ENCODE measurements at places on chromosomes 11 and 22.

- no peak for DNase-seq
Observed at GRCh38 chr22:29028468-29028867, 33.2 kb downstream of the C22orf31 start.

- DNase-seq, result no peak
Observed at GRCh38 chr22:23527971-23528740, 51.9 kb downstream of the IGLL1 start.

GRCh38 chr11:125275905-125276618, 111.5 kb downstream of the PKNOX2 start:
- DNase-seq, result no peak

DNA sequence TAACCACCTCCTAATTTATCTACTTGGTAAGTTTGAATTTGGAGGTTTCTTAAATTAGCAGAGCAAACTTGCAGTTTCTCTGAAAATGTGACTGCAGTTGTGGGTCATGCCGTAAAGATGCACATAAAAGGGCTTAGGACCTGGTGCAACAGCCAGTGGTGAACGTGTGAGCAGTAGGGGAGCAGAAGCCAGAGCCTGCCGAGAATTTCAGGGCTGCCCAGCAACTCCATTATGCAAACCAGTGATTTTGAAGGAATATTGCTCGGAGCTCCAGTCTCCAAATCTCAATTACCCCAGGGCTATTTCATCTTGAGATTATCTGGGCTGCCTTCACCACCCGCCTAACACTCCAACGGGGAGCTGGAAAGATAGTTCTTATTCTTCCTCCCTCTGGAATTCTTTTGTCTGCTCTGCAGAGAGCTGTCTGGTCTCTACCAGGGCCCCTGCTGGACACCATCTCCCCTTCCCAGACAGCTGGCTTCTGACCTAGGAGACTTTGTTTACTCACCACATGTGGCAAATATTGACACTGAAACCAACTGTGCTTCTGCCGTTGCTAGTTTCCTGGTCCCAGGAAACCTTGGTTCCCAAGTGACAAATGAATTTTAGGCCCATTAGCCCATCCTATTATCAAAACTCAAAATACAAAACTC, 93.9 kb downstream of the DSCAML1 start:
- no peak for DNase-seq

- no peak for DNase-seq
Observed at GRCh38 chr22:37319469-37319868, 37.2 kb downstream of the CYTH4 start.

- DNase-seq, result no peak
Observed at GRCh38 chr22:43066844-43067385, 22.3 kb downstream of the TTLL1 start.
